Activated effector memory CD4-positive, alpha-beta T cell treated with Interleukin-2 at 50 U/mL for 16 hours (primary cell): ENCODE measurements at places on chromosomes 7 and 10.

DNA sequence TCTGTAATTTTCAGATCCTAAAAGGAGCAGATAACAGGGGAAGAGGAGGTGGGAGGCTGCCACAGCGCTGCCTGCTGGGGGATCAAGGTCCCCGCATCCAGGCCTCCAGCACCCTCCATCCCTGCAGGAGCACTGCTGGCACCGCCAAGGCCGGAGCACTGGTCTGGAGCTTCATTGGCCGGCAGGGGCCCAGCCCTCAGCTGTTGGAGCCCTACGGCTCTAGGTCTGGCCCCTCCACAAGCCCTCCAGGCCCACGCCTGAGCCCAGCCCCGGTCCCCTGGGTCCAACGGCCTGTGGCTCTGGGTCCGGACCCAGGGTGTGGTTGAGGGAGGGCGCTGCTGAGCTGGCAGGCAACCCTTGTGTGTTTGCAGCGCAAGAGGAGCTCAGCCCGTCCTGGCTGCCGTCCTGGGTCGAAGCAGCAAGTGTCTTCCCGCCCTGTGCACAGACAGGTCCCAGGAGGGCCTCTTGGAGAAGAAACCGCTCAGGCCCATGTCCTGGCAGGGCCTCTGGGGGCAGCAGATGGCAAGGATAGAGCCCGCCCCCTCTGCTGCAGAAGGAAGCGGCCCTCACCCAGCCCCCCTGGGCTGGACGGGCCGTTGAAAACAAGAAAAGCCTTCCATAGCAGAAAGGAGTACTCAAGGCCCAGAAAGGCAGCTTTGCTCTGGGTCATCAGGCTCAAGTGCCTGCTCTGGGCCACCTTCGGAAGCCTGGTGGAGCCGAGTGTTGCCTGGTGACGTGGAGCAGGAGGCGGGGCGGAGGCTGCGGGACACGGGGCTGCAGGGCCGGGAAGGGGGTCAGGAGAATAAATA lies 54.3 kb upstream of the TNRC18 start:
- no peak for DNase-seq

GRCh38 chr7:53485354-53485753 lies 449.9 kb downstream of the POM121L12 start:
- no peak for DNase-seq

DNA sequence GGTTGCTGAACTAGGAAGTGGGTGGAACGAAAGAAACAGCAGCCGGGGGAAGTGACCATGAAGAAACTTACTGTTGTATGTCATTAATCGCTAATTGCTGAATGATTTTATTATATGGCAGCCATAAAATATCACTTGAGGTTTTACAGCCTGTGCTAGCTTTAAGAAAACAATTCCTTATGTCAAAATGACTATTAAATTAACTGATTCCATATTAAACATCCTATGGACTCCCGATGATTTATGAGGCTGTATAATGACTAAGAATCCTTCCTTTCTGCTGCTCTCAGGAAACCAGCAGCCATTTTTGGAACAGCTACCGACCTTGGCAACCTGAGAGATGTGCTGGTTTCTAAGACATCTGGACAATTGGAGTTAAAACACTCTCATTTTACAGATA lies 421.9 kb downstream of the SORCS3 start:
- no peak for DNase-seq

- no peak for DNase-seq
Measured at GRCh38 chr7:30771880-30772425, 736 bp downstream of the MINDY4 start.

DNA sequence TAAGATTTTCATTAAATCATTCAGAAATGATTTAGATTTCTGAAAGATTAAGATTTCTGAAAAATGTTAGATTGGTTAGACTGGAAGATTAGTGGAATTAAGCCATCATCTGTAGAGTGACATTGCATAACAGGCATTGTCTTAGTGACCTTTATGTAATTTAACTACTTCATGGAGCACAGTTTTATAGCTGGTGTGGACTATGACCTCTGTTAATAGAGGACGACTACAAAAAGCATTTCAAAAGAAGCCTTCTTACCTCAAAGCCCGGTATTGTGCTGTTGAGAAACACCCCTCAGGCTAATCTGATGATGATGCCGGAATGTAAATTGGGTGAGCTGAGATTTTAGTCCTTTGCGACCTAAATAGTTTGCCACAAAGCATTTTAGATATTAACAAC lies 55.6 kb downstream of the GALNT11 start:
- no peak for DNase-seq

DNA sequence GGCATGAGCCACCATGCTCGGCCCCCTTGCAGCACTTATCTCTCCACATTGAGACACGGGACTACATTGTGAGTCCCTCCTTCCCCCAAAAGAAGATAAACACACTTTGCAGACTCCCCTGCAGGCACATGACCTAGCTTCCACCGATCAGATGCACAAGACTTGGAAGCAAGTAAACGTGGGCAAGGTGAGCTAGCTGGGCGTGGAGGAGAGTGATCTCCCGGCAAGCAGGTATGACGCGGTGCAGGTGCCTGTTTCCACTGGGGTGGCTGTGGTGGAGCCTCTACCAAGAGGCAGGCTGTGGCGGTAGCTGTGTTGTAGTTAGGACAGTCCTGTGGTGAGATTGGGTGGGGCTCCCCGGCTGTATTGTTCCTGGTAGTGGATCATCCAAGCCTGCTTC lies 7.7 kb upstream of the COMTD1 start:
- DNase-seq: no peak

DNA sequence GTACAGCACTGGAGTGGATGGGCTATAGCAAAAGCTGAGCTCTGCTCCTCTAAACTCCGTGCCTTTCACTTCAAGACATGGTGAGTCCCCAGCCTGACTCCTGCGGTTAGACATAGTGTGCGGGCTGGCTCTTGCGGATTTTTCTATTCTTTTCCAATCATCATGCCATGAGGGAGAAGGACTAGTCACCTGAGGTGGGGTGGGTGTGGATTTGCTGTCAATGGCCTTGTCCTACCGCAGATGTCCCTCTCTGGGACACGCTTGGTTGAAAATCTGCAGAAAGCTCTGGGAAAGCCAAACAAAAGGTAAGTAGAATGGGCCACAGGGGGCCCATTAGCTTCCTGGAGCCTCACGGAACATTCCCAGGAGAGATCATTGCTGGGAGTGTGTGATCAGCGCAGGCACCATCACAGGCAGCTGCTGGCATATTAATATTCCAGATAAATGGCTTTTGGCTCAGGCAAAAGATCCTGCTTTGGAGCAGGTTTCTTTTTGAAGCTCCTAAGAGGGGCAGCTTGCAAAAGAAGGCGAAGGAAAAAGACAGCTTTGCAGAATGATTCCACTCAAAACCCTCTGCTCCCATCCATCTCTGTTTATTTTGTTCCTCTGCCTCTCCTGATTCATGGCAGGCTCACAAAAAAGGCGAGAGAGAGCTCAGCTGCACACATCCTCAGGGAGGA lies 509.0 kb upstream of the ZMIZ1 start:
- DNase-seq: no peak

- no peak for DNase-seq
Measured at GRCh38 chr7:108012499-108013430, 9.8 kb upstream of the LAMB1 start.
